ENCODE measurements at places on chromosomes 12 and 14.

GRCh38 chr12:50102646-50103309 is 1.0 kb upstream of the GPD1 start:
- DNase-seq = no peak

GRCh38 chr12:113174461-113175384 is 10.6 kb downstream of the DDX54 start:
- peak; percentile 57 for DNase-seq

- no peak for DNase-seq
These were observed 209.7 kb upstream of the CDKN3 start for GRCh38 chr14:54186821-54187763.

- DNase-seq = no peak
These were observed 1.1 kb upstream of the PRKAG1 start for GRCh38 chr12:49019443-49020324.

DNA sequence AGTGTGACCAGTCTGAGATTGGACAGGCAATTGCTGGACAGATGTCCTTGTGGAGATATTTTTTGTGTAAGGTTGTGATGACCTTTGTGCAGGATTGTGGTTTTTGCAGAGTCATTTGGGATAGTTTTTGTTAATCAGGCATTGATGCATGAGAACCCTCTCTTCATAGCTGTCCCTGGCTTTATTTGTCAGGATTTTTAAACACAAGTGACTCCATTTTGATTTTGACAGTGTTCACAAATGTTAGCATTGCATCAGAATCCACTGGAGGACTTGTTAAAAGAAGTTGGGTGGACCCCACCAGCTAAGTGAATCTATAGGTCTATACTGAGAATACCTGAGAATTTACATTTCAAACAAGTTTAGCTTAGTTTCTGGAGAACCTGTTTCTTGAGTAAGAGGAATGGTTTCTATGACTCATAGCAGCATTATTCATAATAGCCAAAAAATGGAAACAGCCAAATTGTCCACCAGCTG is 11.8 kb downstream of the FNTB start:
- no peak for DNase-seq

DNA sequence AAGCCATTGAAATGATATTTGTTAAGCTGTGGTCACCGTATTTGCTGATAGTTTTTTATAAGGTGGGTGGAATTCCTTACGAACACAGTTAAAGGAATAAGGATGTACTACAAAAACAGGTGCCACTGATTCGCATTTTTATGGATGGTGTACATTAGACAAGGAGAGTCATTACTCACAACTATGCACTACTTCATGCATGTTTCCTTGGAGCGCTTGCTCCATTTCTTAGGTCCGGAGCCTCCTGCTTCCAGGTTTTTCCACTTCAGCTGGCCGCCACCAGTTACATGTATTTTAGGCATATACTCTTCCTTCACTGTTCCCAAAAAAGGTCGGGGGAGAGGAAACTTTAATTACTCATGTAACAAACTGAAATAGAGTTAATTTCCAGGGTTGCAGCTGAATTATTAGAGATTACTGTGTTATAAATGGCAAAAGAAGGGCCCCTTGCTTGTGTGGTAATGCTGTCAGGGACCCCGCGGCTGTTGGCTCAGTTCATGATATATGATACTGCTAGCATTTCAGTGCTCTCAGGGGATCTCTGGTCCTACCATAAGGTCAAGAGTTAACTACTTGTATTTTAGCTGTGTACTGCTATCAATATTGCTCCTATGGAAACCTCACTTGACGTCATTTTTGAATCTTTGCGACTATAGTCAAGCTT is 454.7 kb downstream of the NPAS3 start:
- DNase-seq = no peak

GRCh38 chr12:98612696-98613334 is 19.3 kb downstream of the SLC25A3 start:
- DNase-seq = peak; percentile 57

All from GM06990 (cell line).